ENCODE measurements at places on chromosomes 6 and 20. TPM values are rescaled to one million over a fixed set of nuclear protein-coding genes. Genes with fewer than 3 reads are reported as not detected.

GRCh38 chr20:37727957-37728634 lies 34.3 kb downstream of the CTNNBL1 start:
- no peak for DNase-seq

DNA sequence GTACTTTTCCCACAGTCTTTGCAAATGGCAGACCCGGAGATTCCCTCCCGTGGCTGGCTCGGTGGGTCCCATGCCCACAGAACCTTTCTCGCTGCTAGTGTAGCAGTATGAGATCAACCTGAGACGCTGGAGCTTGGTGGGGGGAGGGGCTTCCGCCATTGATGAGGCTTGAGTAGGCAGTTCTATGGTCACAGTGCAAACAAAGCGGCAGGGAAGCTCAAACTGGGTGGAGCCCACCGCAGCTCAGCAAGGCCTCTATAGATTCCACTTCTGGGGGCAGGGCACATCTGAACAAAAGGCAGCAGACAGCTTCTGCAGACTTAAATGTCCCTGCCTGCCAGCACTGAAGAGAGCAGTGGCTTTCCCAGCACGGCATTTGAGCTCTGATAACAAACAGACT lies 186.0 kb upstream of the KCNK16 start:
- DNase-seq, result no peak

Gene ADGRB3
- not detected for total RNA-seq

GRCh38 chr6:3001773-3002293 lies 2.1 kb downstream of the NQO2 start:
- no peak for DNase-seq

Gene NKAPL
- total RNA-seq, result 1.7 TPM

- no peak for DNase-seq
These were observed 8.6 kb upstream of the SERPINB6 start for GRCh38 chr6:2979819-2980464.

DNA sequence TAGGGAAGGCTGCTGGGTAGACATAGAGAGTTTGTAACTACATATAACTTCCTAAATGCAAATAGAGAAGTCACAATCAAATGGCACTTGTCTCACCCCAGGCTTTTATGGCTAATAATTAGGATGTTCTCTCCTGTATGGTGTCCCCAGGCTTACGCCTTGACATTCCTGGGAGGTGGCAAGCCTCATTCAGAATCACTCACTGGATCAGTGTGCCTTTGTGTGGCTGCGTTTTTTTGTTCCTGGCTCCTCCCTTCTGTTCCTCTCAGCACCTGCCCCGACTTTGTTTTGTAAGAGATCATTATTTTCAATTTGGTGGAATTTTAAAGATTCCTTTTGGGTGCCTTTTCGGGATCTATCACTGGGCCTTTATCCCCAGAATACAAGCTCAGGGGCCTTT lies 5.7 kb downstream of the LAMP5 start:
- no peak for DNase-seq

DNA sequence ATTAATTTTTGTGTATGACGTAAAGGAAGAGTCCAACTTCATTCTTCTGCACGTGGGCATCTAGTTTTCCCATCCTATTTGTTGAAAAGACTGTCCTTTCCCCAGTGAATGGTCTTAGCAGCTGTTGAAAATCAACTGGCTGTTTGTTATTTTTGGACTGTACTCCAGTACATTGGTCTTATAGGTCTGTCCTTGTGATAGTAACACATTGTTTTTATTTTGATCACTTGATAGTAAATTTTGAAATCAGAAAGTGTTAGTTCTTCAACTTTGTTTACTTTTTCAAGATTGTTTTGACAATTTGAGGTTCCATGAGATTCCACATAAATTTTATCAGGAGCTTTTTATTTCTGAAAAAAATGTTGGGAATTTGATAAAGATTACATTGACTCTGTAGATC lies 280.2 kb upstream of the FOXQ1 start:
- no peak for DNase-seq

Gene SOBP
- not detected for total RNA-seq

GRCh38 chr6:140561701-140562100 lies 1187.3 kb upstream of the CITED2 start:
- DNase-seq, result no peak

Measured in foreskin keratinocyte (primary cell).